ENCODE measurements at places on chromosomes 13 and 19.

DNA sequence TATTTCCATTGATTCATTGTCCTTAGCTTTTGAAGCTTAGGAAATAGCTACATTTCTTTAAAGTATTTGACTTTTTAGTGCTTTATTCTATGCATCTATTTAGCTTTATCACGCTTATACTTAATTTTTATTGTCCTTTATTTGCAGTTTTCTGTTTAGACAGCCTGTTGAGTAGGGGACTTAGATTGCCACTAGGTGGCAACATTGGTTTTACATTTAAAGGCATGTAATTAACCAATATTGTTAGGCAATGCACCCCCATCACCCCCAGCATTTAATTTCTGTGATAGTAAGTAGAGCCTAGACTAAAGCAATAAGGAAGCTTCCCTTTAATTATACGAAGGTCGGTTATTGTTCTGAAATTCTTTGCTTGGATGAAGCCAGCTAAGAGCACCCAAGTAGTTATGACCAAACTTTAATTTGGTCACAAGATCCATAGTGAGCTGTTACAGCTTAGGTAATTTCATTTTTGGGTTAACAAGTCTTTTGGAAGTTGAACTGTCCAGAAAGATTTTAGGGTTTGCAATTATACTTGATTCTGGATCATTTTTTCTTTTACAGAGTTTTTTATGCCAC lies 36.5 kb downstream of the B3GLCT start:
- no peak for DNase-seq

DNA sequence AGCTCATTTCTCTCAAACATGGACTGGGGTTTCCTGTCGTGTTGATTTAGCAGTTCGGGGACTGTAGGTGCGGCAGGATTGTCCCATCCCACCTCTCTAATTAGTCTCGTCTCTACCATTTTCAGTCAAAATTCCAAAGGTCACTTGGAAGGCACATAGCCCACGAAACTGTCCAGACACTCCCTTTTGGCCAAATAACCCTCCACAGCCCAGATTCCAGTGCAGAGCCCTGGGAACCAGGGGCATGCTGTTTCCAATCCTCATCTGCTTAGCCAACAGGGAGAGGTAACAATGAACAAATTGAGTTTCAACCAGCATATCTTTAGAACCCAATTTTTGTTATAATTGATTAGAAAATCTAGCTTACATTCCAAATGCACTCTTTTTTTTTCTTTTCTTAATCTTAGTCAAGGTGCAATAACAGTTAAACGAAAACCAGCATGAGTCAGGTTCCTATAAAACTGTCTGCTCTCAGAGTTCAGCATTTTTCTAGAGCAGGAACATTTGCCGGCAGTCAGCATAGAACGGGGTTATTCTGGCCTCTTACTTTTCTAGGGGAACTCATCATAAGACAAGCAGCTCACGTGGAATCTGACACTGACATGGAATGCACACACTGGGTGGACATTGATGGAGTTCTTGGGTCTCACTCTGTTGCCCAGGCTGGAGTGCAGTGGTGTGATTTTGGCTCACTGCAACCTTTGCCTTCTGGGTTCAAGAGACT lies 14.4 kb upstream of the CEBPA start:
- DNase-seq: no peak

GRCh38 chr19:43519436-43520088 lies 7.4 kb downstream of the ETHE1 start:
- DNase-seq: peak; percentile 87

DNA sequence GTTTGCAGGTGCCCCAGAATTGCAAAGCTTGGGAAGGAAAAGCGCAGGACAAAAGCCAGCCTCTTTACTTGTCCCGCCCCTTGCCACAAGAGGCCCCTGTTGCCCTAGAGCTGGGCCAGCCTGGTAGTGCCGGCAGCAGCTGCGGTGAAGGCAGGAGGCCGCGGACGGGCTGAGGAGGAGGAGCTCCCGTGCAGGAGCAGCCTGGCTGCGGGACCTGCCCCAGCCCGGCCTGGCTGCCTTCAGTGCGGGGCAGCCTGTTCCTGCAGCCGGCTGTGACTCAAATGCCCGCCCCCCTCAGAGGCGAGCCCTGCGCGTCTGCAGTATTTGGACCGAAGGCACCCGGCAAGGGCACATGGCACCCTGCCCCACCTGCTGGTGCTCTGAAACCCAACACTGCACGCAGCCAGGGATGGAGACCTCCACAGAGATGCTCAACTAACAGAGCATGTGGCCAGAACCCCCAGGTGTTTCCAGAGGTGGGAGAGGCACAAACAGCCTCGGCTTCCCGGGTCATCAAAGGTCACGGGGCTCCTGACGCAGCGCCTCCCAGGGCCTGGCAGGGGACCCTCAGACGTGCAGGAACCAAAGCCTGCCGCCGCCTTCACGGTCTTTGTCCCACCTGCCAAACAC lies 29.7 kb downstream of the NAXD start:
- DNase-seq: no peak

DNA sequence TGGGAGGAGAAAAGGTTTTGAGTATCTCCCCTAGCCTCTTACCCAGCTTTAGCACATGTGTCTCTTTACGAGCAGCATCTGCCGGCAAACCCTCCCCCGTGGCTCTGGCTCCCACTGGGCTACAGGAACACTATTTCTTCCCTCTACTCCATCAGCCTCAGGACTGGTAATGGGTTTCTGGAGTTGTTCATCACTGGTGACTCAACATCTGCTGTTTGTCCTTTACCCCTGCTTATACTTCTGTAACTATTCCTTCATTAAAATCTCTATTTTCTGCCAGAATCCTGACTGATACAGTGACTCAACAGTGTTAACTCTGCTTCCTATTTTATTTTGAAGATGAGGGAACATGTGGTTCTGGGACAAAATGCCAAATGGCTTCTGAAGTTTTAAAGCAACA lies 437.3 kb upstream of the HTR2A start:
- DNase-seq: peak; percentile 93

DNA sequence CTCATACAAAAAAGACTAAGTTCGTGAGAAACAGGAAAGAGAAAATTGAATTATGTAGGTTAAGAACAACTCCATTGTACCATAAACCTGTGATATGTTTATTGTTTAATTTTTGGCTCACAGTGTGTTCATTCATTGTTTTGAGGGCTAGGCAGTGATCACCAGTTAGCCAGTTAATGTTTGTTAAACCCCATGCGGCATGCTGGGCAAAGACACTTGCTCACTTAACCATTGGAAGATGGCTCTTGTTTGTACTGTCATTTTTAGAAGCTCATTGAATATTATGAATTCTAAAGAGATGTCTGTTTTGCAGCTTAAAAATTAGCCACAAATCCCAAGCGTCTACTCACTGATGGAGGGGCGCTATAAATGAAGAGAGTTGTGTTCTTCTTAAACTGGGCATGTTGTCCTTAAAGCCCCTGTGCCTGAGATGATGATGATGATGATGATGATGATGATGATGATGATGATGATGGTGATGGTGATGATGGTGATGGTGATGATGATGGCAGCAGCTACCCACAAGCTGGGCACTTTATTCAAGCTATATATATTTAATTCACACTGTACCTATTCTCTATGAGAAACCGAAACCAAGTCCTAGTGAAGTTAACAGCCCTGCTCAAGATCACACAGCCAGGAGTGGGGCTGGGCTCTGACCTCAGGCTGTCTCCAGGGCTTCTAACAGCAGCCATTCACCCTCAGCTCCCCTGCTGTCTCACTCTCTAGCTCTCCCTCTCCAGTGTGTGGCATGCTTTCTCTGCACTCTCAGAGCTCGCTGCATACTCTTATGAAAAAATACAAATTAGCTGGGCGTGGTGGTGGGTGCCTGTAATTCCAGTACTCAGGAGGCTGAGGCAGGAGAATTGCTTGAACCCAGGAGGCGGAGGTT lies 169.1 kb downstream of the SHISA2 start:
- no peak for DNase-seq

- DNase-seq: no peak
Observed at GRCh38 chr13:44385847-44386246, 12.2 kb downstream of the SERP2 start.

DNA sequence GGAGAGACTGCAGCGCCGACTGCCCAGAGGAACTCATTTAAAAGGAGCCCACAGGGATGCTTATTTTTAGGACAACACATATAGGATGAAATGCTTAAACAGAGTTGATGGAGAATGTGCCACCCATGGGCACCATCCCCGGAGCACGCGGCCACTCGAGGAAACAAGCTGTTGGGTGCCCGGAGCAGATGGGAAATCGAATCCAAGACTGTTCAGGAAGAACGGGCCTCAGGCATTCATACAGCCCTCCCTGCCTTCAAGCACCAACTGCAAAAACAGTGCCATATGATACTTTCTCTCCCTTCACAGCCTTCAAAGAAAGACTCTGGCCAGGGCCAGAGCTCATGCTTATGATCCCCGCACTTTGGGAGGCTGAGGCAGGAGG lies 40.2 kb downstream of the RAB20 start:
- no peak for DNase-seq

GRCh38 chr13:31166591-31166990 lies 4.9 kb upstream of the HSPH1 start:
- DNase-seq: no peak

Data from GM04504 (cell line).